ENCODE measurements at places on chromosomes 3 and 15. TPM values are rescaled to one million over a fixed set of nuclear protein-coding genes. Genes with fewer than 3 reads are reported as not detected.

DNA sequence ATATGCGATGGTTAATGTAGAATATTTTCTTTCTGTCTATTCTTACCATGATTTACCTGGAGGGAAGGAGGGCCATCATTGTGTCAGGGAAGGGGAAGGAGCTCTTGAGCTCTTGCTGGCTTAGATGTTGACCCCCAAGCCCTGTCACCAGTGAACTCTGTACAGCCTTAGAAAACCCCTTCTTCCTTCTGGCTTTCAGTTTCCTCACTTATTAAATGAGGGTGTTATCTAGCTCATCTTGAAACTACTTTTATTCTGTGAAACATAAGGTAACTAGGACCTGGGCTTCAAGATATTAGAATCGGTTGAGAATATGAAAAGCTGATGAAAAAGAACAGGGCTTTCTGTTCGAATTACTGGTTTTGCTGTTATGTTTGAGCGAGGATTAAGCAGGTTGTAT lies 25.1 kb upstream of the UTS2B start:
- DNase-seq = no peak

- DNase-seq = peak; percentile 56
Observed at GRCh38 chr3:112126511-112126911, 6.5 kb downstream of the GCSAM start.

CMTM8 gene
- 13.5 TPM for polyA plus RNA-seq

- no peak for DNase-seq
Observed at GRCh38 chr3:150984066-150984465, 11.5 kb upstream of the CLRN1 start.

- no peak for DNase-seq
Observed at GRCh38 chr3:189403194-189403593, 228.0 kb upstream of the TP63 start.

GRCh38 chr3:108127301-108127988 lies 36.6 kb upstream of the CD47 start:
- no peak for DNase-seq

DNA sequence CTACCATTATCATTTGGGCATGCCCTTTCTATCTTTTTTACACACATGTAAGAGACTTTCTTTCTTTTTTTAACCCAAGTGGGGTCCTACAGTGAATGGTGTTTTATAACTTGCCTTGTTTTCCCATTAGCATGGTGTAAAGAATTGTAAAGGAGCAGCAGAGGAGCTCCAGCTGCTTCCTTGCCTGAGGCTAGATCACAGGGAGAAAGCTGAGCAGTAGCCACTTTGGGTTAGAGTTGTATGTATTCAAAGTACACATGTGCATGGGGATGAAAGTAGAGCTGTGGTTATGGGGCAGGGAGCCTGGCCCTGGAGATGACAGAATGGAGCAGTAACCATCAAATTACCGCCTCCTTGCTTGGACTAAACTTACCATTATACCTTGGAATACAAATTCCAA lies 231.1 kb upstream of the PDZRN3 start:
- no peak for DNase-seq

DNA sequence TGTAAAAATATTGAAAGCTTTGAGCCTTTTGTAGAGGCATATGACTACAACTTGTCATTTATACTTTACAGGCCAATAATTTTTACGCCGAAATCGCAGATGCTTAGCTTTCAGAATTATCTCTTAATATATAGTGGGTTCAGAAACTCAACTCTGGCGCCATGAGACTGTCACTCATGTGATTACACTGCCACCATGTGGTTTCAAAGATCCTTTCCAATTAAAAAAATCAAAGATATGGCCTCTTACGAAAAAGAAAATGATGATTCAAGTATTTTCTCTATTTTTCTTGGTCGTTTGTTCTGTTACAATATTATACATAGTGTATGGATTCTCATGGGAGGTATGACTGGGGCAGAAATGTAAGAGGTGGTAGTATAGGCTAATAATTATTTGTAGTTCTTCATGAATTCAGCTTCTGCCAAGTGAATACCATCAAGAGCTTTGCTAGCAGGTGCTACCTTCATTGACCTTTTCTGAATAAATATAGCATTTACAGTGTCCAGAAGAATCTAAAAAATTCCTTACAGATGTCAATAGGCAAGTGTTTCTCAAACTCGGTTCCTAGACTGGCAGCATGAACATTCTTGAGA lies 751.7 kb upstream of the GOLIM4 start:
- DNase-seq = peak; percentile 43

LDHAL6B gene
- 0.31 TPM for polyA plus RNA-seq

- no peak for DNase-seq
Observed at GRCh38 chr3:40845447-40845846, 320.7 kb downstream of the ZNF621 start.

GRCh38 chr3:141006344-141006743 lies 44.8 kb upstream of the SPSB4 start:
- DNase-seq = no peak

GRCh38 chr3:137078040-137078439 lies 120.3 kb downstream of the IL20RB start:
- DNase-seq = no peak

CLSTN2 gene
- polyA plus RNA-seq = 1.9 TPM

GRCh38 chr15:74375303-74375693 lies 7.9 kb upstream of the CYP11A1 start:
- DNase-seq = peak; percentile 72

GRAMD1C gene
- polyA plus RNA-seq = 17.2 TPM

GRCh38 chr3:178629430-178630178 lies 93.4 kb downstream of the KCNMB2 start:
- DNase-seq = no peak

GRCh38 chr3:160986069-160986468 lies 119.1 kb downstream of the B3GALNT1 start:
- DNase-seq = no peak

- DNase-seq = no peak
Observed at GRCh38 chr3:115710799-115711198, 87.5 kb downstream of the GAP43 start.

DNA sequence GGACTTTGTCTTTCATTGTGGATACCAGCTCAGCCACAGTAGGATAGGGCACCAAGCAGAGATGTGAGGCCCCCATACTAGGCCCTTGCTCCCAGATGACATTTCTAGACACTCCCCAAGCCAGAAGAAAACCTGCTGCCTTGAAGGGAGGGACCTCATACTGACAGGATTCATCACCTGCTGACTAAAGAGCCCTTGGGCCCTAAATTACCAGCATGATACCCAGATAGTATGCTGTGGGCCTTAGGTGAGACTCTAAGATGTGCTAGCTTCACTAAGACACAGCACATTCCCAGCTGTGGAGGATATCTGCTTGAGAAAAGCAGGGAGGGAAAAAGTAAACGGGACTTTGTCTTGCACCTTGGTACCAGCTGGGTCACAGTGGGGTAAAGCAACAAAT lies 324.0 kb downstream of the TBL1XR1 start:
- DNase-seq = no peak

GRCh38 chr3:161420746-161421145 lies 49.4 kb upstream of the SPTSSB start:
- no peak for DNase-seq

GRCh38 chr3:192883512-192883911 lies 34.1 kb downstream of the MB21D2 start:
- no peak for DNase-seq

GOLGA6L7 gene
- 0.24 TPM for polyA plus RNA-seq

GRCh38 chr3:139758654-139759291 lies 81.0 kb upstream of the NMNAT3 start:
- DNase-seq = no peak

IL5RA gene
- polyA plus RNA-seq = 0.57 TPM

CGNL1 gene
- polyA plus RNA-seq = 62.5 TPM

DNA sequence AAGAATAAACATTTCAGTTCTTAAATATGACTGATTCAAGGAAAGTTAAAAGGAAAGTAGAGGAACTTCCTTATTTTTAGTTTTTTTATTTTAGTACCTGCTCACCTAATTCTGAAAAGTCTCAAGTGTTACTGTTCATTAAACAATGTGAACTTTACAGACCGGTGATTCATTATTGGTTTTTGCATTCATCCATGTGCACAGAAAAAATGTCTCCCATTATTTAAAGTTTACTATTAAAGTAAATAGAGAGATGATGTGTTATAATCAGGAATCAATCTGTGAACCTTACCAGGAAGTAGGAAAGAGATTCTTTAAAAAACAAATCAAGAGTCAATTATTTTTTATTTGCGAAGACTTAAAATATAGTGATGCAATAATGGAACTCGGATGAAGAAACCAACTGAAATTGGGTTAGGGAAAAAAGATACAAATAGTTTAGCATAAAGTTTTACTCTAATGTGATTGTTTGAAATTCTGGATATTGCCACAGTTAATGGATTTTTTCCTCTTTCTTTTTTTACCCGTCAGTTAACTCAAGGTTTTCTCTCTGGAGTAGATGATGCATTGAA lies 119.4 kb upstream of the SAMMSON start:
- no peak for DNase-seq

DNA sequence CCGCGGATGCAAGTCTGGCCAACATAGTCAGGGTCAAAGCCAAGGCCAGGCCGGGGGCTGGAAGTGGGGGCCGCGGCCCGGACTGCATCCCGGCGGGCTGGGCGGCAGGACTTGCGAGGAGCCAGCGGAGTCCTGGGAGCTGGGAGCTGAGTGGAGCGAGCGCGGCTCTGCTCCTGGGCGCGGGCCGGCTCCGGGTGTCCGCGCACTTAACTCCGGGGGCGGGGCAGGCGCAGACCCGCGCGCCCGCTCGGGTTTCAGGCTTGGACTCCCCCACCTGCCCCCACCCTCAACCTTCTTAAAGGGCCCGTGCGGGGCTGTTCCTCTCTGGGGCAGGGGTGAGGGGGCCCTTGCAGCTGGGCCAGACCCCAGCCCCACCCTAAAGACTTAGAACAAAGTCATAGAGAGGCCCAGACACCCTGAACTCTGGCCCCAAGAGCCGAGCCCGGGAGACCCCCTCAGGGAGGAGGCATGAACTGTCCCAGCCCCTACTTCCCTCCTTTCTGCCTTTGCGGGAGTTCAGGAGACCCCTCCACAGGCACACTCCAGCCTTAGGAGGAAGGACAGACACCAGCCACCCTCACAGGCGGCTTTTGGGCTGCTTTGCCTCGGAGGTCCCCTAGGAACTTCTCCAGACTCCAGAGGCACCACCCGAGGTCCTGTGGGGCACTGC lies at the start of gene CSPG4:
Gene CSPG4, minus strand, starts transcription at position 181 of the 670 bp plus-strand sequence. Its CDS starts 93 bp downstream, at position 88.
- DNase-seq = no peak

DNA sequence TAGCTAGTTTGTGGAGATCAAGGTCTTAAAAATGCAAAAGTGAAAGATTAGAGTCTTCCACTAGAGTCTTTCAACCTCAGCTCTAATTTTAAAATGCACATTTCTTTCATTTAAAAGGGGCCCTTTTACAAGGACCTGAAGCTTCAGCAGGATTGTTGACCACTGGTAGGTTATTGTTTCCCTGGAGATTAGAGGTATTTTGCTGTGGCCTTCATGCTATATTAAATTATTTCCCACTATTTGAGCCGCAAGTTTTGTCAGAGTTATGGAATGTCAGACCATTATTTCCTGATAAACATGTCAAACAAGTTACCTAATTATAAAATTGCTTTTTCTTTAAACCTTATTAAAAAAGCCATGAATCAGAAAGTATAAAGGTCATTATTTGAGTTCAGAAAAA lies 103.1 kb upstream of the CCNL1 start:
- DNase-seq = no peak

IL12A gene
- polyA plus RNA-seq = 1.1 TPM

- no peak for DNase-seq
Observed at GRCh38 chr3:195179776-195180489, 91.0 kb downstream of the XXYLT1 start.

CYP1A2 gene
- polyA plus RNA-seq = 0.24 TPM

DNA sequence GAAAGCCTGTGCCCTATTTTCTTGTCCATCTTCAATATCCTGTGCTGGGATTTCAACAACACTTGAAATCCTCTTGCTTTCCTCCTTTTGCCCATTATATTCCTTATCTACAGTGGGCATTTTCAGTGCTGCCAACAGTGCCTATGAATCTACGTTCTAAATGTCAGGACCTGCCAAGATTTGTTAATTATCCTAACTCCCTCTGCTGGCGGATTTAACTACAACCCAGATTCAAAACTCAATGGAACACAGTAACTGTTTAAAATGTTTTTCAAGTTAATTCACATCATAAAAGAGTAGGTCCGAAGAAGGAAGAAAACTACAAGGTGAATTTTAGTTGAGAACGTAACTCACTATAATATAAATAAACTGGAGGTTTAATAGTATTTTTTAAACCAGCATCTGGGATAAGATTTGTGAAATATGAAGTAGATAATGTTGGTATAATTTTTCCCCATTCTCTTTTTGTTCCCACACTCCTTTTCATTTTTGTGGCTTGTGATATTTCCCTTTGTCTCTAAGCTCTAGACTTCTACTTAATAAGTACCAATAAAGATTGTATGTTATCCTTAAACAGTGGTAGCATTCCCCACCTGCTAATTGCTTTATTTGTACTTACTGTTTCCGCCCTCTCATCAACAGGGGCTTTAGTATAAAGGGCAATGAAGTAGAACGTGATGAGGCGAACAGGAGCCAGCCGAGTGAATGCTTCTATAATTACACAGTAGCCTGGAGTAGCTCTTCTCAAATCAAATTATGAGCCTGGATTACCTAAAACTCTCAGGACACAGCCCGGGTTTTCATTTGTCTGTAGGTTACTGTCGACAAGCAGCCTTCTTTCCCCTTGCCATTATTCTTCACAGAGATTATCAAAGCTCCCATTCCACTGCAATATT lies 302.5 kb upstream of the ATP11B start:
- DNase-seq = no peak

Data from right renal pelvis (tissue), 4 donors.